ENCODE measurements at places on chromosomes 2 and 18.

GRCh38 chr2:221612161-221612560 lies 40.1 kb upstream of the EPHA4 start:
- DNase-seq = no peak

DNA sequence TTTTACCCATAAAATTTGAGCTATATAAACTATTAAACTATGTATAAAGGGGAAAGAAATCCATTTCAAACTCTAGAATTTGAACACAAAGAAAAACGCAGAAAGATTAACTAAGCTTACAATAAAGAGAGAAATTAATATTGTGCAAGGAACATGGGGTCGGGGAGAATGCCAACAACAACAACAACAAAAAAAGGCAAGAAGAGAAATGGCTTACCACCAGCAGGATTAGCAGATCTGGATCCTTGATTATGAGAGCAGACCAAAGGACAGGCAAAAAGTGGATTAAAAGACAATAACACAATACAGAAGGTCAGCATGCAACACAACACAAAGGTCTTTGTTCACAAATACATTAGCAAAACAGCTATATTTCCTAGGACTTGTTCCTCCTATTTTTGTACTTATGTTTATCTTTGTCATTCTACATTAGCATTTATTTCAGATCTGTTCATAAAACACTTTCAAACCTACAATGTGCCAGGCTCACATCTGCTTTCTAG lies 103.4 kb upstream of the RNU4ATAC start:
- DNase-seq = no peak

DNA sequence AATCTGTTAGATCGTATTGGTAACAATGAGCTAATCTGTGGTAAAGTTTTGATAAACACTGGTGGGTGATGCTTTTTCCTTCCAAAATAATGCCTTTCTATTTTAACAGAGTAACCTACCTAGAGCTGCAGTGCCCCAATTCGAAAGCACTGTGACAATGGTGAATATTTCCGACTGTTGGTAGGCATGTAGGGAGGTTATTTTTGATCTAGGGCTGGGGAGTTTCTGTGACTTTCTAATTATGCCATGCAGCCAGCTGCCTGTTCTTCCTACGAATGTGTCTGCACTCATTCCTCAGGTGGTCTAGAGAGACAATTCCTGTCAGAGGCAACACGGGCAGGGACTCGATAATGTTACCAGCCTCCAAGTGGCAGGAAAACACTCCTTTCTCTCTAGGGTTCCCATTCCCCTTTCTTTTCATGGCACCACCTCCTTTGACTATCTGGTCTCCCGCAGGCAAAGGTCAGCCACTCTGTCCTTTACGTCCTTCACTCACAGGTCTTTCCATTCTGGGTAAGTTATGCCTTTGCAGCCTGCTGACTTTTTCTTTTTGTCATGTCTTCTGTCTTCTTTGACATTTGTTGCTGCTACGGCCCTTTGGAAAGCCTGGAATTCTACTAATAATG lies 167.2 kb upstream of the MGAT5 start:
- no peak for DNase-seq

GRCh38 chr2:147150241-147150635 lies 694.6 kb upstream of the ACVR2A start:
- DNase-seq = no peak

DNA sequence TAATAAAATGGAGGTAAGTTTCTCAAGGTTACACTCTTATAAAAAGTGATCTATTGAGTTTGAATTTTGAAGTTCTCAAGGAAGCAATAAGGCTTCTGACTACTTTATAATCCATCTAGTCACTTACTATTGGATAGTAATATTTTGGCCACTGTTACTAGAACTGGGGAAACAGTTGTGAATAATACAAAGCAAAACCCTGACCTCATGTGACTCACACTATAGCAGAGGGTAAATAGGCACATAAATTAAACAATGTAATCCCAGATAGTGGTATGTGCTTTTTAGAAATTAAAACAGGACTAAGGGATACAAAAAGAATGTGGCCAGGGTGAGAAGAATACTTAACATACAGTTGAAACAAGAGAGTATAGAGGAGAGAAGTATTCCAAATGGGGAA lies 78.6 kb downstream of the CALCRL start:
- DNase-seq = no peak

GRCh38 chr18:65025756-65026155 lies 725.1 kb upstream of the CDH7 start:
- no peak for DNase-seq

GRCh38 chr2:157903151-157903550 lies 27.0 kb upstream of the ACVR1 start:
- DNase-seq = peak; percentile 15

- DNase-seq = peak; percentile 98
These were observed 78.3 kb downstream of the STPG4 start for GRCh38 chr2:47076586-47077441.

GRCh38 chr2:238874330-238875050 lies 26.6 kb downstream of the TWIST2 start:
- DNase-seq = peak; percentile 57

GRCh38 chr2:174681099-174682006 lies 82.9 kb downstream of the CHRNA1 start:
- DNase-seq = peak; percentile 40

DNA sequence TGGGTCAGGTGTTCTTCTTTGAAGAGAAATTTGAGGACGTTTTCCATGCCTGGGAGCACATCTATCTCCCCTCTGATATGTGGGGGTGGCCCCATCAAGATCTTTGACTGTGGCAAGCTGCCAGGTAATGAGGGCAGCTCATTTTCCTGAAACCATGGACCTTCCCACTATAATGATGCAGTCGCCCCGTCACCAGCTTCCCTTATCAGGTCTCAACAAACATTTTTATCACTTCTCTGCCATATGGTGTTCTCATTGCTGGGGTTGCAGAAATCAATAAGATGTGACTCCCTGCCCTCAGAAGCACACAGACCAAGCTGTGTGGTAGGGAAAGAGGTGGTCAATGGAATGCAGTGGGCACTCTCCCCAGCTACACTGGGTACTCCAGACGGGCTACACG lies 48.4 kb upstream of the B3GNT7 start:
- no peak for DNase-seq

- DNase-seq = peak; percentile 71
These were observed 198.7 kb downstream of the LTBP1 start for GRCh38 chr2:33145459-33145858.

DNA sequence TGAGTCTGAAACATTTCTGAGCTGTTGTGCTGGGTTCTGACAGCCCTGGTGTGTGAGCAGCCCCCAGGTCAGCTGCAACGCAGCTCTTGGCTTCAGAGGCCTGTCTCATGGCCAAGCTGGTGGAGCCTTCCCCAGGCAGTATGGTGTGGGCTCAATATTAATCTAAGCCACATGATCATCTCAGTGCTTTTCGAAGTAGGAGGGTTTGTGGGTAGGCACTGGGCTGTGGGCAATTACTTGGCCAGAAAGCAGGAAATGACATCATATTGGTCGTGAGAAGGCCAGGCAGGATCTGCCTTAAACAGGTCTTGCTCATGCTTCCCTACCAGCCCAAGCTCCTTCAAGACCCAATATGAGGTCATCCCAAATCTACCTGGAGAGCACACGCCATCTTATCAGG lies 26.9 kb downstream of the LOXHD1 start:
- no peak for DNase-seq

- no peak for DNase-seq
These were observed 130.6 kb downstream of the AKAIN1 start for GRCh38 chr18:5066380-5066977.

GRCh38 chr2:33509908-33510585 lies 33.6 kb downstream of the RASGRP3 start:
- DNase-seq = peak; percentile 67

DNA sequence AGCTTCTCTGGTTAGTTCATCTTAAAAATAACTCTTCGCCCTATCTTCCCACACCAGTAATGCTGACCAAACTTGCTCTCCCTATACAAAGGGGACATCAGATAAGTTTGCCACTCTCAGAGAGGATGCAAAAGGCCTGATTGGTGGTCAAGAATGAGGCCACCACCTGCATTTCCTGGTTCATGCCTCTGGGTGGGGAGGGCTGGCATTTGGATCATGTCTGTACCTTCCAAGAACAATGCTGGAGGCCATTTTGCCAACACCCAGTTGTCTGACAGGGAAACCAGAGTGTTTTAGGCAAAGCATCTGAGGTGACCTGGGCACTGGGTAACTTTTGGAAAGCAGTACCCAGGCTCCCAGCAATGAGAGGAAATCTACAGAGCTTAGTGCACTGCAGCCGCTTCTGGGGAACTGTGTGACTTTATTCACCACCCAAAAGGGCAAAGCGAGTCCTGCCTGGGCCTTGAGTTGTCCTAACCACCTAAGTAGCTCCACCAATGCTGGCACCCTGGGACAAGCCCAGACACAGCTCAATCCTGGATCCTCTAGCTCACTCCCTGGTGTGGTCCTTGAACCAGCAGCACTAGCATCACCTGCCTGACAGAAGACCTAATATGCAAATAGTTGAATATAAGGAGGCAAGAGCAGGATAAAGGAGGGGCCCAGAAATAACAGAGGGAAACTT lies 35.1 kb downstream of the CAPN13 start:
- DNase-seq = no peak

- no peak for DNase-seq
These were observed 3.6 kb upstream of the IL1A start for GRCh38 chr2:112787729-112788393.

GRCh38 chr2:68710336-68710735 lies 24.3 kb upstream of the ARHGAP25 start:
- DNase-seq = no peak

GRCh38 chr2:222313816-222314215 lies 15.0 kb upstream of the PAX3 start:
- DNase-seq = no peak

DNA sequence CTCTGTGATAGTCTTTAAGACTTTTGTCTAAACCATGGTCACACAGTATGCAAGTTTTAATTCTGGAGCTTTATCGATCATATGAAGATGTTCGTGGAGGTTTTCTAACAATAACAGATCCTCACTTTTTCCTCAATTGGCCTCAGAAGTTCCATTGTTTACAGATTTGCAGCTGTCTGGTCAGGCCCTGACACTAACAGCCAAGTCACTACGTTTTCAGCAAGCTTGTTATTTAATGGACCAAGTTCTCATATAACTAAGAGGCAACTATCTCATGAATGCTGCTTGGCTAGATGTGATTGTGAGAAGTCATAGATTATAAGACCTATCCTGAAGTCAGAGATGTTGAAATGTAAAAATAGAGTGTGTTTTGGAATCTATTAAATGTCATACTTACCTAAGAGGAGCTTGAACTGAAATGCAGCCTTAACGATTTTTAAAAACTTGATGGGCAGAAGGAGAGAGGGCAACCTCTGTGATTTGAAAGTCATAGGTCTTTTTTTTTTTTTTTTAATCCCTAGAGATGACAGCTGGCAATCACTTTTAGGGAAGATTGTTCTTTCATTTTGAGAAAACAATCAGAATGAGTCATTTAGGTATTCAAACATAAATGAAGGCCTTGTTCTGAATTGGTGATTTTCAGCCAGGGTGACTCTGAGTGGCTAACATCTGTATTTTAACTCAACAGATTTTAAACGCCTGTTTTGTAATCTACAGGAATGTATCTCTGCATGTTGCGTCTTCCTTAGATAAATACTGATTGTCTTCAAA lies 48.4 kb upstream of the NEMP2 start:
- DNase-seq = no peak

GRCh38 chr2:107719836-107720235 lies 106.9 kb upstream of the RGPD4 start:
- no peak for DNase-seq

- DNase-seq = peak; percentile 68
These were observed 958.5 kb downstream of the CNTNAP5 start for GRCh38 chr2:124983595-124983994.

DNA sequence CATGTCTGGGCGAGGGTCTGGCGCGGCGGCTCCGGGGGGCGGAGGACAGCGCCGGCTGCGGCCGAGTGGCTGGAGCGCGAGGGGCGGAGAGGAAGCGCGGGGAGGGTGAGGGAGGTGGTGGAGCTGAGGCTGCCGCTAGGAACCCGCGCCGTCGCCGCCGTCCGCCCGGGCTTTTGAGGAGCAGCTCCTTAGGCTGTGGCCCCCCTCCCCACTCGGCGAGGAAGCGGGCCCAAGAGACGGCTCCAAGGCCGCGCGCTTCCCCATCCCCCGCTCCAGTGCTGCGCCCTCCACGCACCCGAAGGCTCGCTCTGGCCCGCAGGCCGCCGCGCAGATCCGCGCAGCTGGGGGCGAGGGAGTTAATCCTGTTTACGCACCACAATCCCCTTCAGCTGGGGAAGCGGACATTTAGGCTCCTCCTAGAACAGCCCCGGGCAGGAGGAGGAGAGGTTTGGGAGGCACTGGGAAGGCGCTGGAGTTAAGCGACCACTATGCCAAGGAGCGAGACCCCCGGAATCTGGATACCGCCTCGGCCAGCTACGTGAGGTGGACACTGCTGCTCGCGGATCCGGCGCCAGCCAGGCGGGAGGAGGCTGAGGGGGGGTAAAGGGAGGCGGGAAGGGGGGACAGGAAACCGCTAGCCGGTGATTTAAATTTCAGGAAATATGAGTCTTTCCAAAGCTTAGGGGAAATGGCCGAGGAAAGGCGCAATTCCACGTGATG lies at the start of gene CNRIP1:
CNRIP1 (minus strand) TSS at position 552 of the 720 bp plus-strand sequence; CDS start at position 3, 549 bp downstream.
- DNase-seq = peak; percentile 79

- no peak for DNase-seq
These were observed 12.9 kb upstream of the MAPRE3 start for GRCh38 chr2:26957534-26957933.

- no peak for DNase-seq
These were observed 33.3 kb upstream of the FIGN start for GRCh38 chr2:163768881-163769695.

DNA sequence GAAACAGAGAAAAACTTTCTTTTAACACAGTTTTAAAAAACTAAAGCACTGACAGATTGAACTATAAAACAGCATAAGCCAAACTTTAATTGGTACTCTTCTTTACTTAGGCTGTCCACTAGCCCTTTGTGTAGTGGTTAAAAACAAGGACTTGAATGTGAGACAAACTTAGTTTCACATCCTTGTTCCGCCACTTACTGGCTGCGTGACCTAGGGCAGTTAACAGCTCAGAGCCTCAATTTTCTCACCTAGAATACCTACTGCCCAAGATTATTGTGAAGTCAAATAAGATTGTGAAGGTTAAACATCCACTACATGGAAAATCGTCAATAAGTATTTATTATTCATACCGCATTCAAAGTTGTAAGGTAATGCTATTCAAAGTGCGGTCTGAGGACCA lies 2.0 kb downstream of the WDR35 start:
- no peak for DNase-seq
